Activated T-helper 9 cell treated with anti-CD3 and anti-CD28 coated beads, Interleukin-2, amount 50 U/mL, for 16 hours (primary cell): ENCODE measurements at places on chromosomes 3 and 15.

DNA sequence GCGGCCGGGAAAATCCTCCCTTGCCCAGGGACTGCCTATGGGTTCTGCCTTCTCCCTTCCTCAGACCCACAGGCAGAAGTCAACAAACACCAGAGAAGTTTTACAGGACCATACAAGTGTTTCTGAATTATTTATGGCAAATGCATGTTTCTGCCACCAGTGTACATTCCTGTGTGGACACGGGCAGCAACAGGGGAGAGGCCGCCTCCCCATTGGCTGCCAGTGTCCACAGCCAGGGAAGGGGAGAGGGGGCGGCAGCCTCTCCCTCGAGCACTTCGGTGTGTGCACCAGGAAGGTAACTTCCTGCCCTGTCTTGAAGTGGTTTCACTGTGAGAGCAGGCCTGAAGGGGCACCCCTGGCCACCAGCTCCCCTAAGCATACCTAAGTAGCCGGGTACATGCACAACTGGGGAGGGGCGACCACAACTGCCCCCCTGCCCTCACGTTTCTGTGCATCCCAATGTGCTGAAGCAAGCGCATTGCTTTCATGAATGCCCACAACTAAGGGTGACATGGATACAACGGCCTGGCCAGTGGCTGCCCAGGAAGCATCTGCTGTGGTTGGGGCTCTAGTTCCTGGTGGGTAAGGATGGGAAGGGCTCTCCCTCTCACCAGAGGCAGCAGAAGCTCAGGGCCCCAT is 14.8 kb upstream of the SHISA5 start:
- DNase-seq = no peak

- no peak for DNase-seq
Observed at GRCh38 chr15:59017449-59017848, 30.0 kb downstream of the RNF111 start.

- DNase-seq = no peak
Observed at GRCh38 chr3:67381667-67382272, 272.6 kb downstream of the SUCLG2 start.

DNA sequence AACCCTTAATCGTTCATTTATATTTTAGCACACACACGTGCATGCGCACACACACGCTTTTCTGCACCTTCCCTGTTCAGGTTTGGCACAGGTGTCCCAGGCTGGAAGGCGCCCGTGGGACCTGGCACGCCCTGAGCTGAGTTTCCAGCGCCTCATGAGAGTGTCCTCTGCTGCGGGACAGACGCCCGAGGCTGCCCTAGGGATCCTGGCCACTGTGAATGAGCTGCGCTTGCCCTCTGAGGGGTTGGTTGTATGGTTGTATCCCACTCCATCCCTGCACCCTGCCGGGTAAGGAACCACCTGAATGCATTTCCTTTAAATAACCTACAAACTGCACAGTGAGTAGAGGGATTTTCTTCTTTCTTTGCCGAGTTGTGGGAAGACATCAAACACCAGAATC is 12.2 kb upstream of the MEX3B start:
- DNase-seq = no peak

DNA sequence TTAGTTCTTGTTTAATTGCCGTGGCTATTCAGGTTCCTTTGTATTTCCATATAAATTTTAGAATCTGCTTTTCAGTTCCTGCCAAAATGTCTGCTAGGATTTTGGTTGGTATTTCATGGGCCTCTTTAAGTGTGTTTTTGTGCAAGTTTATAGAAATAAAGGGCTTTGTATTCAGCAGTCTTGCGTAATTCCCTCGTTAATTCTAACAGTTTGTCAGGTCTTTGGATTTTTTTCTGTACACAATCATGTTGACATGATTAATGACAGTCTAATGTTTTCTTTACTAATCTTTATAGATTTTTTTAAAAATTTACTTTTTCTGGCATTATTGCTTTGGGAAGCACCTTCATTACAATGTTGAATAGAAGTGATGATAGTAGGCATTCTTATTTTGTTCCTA is 120.9 kb downstream of the NEK11 start:
- DNase-seq = no peak

GRCh38 chr3:134232951-134233350 is 17.7 kb downstream of the RYK start:
- no peak for DNase-seq

GRCh38 chr3:46375814-46376213 is 5.1 kb downstream of the CCR5 start:
- no peak for DNase-seq

- no peak for DNase-seq
Observed at GRCh38 chr3:13647298-13648059, 98.6 kb downstream of the FBLN2 start.

DNA sequence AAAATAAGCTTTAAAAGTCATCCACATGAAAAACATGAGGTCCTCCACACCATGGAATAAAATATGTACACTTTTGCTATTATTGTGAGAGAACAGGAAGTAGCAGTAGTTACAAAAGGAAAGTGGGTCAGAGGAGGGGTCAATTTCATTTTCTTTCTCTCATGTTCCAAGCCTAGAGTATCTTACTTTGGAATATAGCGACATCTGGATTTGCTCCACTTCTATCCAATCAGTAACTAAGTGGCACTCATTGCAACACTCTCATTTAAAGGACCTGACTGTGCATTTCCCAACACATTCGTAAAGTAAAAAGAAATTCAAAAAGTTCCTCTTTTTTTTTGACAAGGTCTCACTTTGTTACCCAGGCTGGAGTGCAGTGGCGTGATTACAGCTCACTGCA is 637.3 kb downstream of the TUSC7 start:
- DNase-seq = no peak
